Activated CD4-positive, alpha-beta T cell treated with anti-CD3 and anti-CD28 coated beads for 24 hours (primary cell): ENCODE measurements at places on chromosomes 7 and 10.

GRCh38 chr10:48306870-48307710 is 613 bp downstream of the MAPK8 start:
- DNase-seq: peak; percentile 40

GRCh38 chr7:74092964-74093471 is 9.4 kb downstream of the LIMK1 start:
- no peak for DNase-seq

GRCh38 chr7:144534655-144535395 is 131.3 kb upstream of the NOBOX start:
- no peak for DNase-seq

- DNase-seq: no peak
Observed at GRCh38 chr7:125358551-125359167, 429.0 kb upstream of the POT1 start.

DNA sequence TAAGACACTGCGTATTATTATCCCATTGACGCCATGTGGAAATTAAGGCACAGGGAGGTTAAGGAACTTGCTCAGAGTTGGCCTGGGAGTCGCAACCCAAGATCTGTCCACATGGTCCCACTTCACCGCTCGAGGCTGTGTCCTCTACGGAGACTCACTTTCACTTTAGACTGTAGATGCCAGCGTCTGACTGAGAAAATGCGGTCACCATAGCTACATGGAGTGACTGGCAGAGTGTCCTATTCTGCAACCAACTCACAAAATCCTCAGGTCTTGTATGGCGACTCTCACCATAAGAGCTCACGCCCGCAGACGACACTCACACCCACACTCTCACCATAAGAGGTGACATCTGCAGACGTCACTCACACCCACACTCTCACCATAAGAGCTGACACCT is 257.9 kb downstream of the PTPRN2 start:
- no peak for DNase-seq

DNA sequence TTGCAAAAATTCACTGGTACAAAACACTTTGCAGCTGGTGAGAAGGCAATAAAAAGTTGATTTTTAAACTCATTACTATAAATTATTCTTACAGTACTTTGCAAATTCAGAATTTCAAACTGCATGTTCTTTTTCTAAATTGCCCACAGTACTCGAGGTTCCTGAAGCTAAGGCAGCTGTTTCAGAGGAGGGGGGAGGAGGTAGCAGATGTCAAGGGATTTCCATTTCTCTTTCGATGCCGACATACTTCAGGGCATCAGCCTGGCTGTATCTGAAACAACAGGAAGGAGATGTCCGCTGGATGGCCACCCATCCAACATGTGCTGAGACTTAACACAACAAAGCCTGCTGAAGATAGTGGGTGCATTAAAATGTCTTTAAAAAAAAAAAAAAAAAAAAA is 76.7 kb downstream of the EZH2 start:
- no peak for DNase-seq

- DNase-seq: no peak
Observed at GRCh38 chr7:44538093-44538797, 2.9 kb downstream of the NPC1L1 start.

DNA sequence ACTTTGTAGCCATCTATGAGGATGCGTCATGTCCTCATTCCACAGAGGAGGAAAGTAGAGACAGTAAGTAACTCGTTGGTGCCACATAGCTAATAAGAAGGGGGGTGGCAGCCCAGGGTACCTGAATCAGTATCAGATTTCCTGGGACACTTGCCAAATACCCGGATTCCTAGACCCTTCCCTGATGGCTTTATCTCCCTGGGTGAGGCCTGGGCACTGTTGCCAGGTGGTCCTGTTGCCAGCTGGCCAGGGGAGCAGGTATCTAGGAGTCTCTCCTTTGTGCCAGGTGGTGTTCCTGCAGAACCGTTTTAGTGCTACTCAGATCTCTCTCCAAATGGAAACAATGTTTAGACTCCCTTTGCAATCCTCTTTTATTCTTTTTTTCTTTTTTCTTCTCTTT is 12.7 kb downstream of the SLC29A3 start:
- no peak for DNase-seq

- peak; percentile 45 for DNase-seq
Observed at GRCh38 chr10:130109796-130110245, 809 bp downstream of the C10orf143 start.

- DNase-seq: no peak
Observed at GRCh38 chr10:112753961-112754411, 196.1 kb upstream of the TCF7L2 start.

DNA sequence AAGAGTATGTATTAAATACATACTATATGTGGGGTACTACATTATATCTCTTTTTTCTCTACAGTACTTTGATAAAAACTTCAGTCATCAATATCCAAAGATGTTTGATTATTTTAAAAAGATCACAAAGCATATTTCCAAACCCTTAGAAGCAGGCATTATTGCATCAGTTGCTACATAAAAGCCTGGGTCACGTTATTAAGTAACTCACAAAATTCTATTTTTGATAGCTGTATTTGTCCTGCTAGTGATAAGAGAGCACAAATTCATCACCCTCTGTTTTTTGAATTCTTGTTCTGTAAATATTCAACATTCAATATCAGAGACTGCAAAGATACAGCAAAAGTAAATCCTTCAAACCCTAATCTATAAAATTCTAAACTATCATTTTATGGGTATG is 30.0 kb downstream of the A1CF start:
- no peak for DNase-seq

DNA sequence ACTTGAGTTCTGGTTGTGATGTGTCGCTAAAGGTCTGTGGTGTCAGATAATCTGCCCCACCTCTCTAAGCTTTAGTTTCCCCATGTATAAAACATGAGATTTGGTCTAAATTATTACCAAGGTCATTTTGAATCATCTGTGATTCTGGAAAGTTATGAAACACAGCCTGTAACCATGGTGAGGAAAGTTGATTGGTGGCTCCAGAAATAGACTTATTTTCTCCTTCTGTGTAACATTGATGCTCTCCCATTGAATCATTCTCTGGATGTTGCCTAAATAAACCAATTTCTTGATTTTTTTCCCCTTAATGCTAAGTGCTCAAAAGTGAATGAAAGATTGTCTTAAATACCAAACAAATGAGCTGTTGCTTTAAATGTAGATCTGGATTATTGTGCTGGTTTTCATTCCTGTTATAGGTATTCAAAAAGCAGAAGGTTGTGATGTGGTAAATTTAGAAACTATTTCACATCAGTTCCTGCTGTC is 30.0 kb upstream of the PCGF5 start:
- DNase-seq: no peak

GRCh38 chr7:367351-367901 is 77.5 kb downstream of the FOXL3 start:
- DNase-seq: no peak

- DNase-seq: no peak
Observed at GRCh38 chr10:118986815-118987790, 42.4 kb upstream of the NANOS1 start.

DNA sequence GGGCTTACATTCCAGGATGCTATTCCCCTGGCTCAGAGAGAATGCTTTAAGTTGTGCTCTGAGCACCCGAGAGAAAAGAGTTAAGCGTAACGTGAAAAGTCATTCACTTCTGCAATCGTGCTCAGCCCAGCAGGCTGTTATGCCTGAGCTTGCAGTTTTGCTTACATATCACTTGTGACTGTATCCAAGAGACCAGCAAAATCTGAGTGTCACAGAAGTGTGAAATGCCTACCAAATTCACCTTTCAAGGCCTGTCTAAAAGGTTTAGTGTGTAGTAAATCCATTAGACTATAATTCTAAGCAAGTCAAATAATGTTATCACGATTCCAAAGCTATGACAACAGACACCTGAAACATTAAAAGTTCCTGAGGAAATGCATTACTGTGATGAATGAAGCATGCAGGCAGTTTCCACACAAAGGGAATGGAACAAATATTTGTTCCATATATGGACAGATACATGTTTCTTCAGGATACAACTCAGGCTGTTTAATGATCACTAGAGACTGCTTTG is 20.1 kb downstream of the ITGB1 start:
- no peak for DNase-seq

- DNase-seq: no peak
Observed at GRCh38 chr10:20956843-20957242, 59.7 kb upstream of the NEBL start.

- no peak for DNase-seq
Observed at GRCh38 chr7:134078991-134079390, 48.1 kb upstream of the LRGUK start.

DNA sequence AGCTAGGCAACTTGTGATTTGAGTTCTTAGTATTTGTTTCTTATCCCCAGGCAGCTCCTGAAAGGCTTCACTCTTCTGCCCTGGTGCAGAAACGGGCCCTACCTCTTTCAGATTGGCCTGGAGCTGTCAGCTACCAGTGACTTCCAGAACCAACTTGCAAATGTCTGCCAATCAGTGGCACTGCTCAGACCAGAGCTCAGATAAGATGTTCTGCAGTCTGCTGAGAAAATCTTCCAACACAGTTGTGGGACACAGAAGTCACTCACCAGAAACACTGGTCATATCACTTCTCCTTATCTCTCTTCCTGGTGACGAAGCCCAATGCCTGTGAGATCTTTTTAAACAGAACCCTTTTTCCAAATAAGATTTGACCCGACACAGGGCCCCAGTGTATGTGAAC is 81.9 kb upstream of the DUSP5 start:
- DNase-seq: no peak

DNA sequence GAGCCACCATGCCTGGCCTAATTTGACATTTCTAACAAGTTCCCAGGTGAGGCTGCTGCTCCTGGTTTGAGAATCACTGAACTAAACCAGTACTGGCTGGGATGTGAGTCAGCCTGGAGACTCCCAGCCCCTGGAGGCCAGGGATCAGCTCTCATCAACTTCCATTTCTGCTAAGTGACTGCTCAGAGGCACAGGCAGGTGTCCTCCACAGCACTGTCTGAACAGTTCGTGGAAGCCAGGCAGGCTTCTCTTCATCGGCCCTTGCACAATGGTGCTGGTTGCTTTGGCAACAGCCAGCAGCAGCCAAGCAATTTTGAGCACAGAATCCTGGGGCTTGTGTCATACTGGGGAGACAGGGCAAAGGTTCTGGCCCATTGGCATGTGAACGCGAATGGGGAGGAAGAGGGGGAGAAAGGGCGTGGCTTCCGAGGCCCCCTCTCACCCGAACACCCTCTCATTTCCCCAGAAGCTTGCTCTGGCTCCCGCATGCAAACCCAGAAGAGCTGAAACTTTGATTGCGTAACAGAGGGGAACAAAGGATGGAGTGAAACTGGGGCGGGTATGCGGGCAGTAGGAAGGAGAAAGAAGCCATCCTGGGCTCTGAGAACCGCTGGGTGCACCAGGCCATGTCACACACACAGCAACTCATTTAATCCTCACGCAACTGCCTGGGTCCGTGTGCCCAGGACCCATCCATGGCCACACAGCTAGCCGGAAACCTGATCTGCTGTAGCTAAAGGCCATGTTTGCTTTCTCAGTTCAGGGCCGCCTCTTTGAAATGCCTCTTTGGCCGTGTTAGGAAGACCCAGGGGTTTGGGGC is 9.0 kb upstream of the POR start:
- no peak for DNase-seq

GRCh38 chr7:50531928-50532327 is 33.3 kb downstream of the DDC start:
- DNase-seq: no peak

DNA sequence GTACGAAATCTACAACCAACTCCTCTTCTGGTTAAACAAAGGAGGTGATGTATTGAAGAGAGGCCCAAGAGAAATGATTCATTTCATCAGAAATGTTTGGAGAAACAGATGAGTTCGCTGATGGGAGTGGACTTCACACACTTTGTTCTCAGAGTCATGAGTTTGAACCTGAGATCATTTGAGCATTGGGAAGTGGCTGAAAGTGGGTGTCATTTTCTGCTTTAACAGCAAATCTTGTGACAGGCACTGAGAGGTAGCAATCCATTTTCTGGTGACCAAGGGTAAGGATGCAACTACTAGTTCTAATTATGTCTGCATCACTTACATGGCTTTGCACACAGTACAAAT is 51.4 kb downstream of the RBM20 start:
- DNase-seq: no peak

- no peak for DNase-seq
Observed at GRCh38 chr10:1373287-1373686, 317.1 kb downstream of the WDR37 start.

- no peak for DNase-seq
Observed at GRCh38 chr7:485188-486081, 34.2 kb downstream of the PDGFA start.

DNA sequence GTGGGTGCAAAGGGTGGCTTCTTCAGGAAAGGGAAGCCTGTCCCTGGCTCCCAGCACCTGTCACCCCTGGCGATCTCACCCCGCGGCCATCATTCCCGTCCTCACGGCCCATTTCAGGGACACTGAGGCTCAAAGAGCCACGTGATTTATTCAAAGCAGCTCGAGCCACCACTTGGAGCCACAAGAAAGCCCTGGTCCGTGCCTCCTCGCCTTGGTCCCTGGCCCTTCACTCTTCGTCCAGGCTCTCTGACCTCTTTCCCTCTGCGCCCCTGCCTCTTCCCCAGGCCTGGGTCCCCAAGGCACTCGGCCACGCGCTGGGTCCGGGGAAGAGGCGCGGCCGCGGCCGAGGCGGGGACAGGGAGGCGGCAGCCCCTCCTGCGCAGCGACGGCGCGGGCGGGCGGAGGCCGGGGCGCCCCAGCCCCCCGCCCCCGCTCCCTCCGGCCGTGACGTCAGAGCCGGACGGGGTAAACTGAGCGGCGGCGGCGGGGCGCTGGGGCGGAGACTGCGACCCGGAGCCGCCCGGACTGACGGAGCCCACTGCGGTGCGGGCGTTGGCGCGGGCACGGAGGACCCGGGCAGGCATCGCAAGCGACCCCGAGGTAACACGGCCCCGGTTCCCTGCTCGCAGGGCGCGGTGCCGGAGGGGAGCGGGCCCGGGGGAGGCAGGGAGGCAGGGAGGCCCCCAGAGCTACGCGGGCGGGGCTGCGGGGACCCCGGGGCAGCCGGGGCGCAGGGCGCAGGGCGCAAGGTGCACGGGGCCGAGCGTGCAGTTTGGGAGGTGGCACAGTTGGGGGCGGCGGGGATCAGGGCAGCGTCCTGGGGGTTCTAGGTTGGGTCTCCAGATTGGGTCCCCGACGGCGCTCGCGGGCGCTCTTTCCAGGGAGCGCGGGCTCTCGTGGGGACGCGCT is at the start of gene SLC18A2:
TSS of gene SLC18A2 (plus strand) at position 494 of the 909 bp plus-strand sequence. CDS start 580 bp downstream, outside the sequence.
- no peak for DNase-seq
